Putamen (tissue), 1 donor: ENCODE measurements at places on chromosomes 3 and 15.

DNA sequence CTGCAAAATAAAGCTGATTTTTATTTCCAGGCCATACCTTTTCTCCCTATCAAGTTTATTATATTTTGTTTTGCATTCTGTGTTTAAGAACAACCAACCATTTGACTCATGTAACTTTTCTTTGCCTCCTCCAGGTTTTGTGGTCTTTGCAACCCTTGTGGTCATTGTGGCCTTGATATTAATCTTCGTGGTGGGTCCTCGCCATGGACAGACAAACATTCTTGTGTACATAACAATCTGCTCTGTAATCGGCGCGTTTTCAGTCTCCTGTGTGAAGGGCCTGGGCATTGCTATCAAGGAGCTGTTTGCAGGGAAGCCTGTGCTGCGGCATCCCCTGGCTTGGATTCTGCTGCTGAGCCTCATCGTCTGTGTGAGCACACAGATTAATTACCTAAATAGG, 27.6 kb downstream of the NIPA2 start:
- DNase-seq, result no peak

- DNase-seq, result no peak
Observed at GRCh38 chr3:114449271-114450007, 155.6 kb downstream of the TIGIT start.

DNA sequence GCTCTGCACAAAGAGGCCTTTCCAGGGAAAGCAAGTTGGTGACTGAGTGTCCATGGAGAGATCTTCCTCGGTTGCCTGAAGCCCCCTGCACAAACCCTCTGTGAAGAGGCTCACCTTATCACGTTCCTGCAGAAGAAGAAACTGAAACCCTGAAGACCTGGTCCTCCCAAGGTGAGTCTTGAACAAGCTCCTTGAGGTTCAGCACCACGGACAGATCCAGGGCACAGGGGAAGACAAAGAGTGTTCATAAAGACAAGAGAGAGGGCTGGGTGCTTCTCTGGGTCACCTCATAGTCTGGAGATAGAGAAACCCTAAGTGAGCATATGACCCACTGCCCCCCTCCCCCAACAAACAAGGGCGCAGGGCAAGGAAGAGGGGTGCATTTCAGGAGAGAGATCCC, 21.7 kb upstream of the TBC1D21 start:
- no peak for DNase-seq

GRCh38 chr3:160379628-160380214, 19.3 kb downstream of the IFT80 start:
- DNase-seq, result no peak
